ENCODE measurements at places on chromosomes 7 and 10.
A peak's percentile ranks its signal among the peaks of the same experiment; 100 is the strongest.

GRCh38 chr10:109969760-109970346, 37.9 kb upstream of the ADD3 start:
- no peak for DNase-seq

DNA sequence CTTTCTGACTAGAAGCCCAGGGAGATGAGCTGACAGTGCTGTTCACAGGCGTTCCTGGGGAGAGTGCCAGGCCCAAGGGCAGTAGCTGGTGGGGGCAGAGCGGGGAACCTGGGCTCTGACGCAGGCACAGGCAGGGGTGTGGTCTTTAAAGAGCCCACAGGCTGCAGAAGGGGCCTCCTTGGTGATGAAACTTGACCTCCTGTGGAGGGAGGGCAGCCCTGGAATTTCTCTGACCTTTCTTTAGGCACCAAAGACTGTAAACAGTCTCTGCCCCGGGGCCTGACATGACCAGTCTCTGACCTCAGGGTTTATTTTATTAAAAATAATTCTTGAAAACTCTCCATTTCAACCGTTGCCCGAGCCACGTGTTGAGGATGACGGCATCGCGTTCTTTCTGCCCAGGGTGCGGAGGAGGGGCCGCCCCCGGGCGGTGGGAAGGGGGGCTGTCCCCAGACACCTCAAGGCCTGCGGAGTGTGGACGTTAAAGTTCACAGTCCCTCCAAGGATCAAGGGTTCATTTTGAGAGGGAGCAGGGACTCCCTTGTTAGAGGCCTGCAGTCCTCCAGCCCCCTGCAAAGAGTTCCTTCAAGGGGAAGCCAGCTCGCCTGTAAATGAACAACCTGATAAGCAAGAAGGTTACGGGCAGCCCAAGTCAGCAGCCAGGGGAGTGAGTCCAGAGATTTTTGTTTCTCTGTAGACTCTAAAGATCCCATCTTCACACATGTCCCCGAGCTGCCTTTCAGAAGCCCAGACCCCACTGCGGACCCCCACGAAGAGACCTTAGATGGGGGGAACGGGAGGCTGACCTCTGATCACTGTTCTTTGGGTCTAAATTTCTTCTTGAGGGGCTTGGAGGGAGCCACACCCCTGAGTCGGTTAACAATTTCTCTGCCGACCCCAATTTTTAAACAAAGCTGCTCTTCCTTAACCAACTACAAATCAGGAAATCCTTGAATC, 128.9 kb downstream of the VIPR2 start:
- no peak for DNase-seq

DNA sequence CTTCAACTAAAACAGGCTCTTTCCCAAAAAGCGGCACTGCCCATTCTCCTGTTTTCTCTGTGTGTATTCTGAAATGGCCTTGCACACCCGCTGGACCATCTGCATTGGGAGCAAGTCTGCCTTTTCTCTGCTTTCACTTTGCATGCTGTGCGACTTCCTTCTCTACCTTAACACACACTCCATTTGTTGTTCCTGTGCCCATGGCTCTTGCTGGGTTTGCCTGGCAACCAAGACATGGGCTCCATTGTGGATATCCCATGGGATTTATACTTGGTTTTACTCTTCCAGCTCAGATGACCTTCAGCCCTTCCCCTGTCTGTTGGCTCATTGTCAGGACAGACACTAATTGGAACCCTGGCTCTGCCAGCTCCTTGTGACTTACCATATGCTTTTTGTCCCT, 465.3 kb downstream of the REEP3 start:
- no peak for DNase-seq

GRCh38 chr10:3806603-3807002, 21.6 kb upstream of the KLF6 start:
- DNase-seq: no peak

- no peak for DNase-seq
Observed at GRCh38 chr10:123507298-123507697, 158.9 kb upstream of the GPR26 start.

DNA sequence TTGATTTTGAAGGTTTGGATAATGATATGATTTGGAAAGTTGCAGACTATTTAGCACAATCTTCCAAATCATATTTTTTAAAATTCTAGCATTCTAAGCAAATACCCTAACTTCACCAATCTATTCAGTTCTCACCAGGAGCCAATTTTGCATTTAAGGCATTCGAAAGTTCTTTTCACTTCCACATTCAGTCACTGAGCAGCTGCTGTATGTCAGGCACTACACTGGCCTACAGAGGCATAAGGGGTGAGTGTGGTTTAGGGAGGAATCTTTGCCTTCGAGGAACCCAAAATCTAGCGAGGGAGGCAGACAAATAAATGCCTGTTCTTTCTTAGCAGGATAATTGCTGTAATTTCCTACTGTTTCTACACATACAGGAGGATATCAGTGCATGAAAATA, 10.7 kb upstream of the UCN3 start:
- DNase-seq: no peak

DNA sequence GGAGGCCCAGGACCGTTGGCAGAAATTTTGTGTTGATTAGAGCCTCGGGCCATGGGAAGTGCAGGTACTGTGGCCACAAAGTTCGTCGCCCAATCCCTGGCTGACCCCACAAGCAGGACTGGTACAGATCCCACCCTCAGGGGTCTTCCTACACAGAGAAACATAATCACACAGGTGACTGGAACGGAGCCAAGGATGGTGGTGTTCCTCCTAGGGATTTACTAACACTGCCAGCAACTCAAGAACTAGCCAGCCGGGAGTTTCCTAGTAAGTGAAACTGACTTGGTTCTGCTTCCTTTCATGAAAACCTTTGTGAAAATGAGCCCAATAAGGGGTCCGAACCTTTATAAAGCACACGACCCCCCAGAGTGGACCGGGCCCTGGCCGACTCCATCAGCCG, 5.7 kb downstream of the CUX1 start:
- no peak for DNase-seq

DNA sequence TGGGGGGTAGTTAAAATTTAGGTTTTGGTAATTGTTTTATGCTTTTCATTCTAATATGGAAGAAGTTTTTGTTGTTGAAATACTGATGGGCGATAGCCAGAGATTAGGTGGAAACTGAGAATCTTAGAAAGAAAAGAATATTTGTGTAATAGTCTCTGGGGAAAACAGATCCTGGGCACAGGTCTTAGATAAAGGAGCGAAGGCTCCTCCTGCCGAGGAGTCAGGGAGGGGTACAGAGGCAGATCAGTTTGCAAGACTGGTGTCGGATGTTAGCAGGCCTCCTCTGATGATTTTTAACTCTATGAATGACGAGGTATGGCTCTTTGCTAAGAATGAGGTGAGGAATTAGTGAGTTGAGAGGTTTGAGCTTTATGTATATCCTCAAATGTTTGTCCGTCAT, 339.7 kb downstream of the HGF start:
- DNase-seq: peak; percentile 23
